Stimulated activated CD4-positive, alpha-beta T cell treated with anti-CD3 and anti-CD28 coated beads, Interleukin-2, amount 100 ng/mL, for 24 hours (primary cell): ENCODE measurements at places on chromosomes 2 and 18.

DNA sequence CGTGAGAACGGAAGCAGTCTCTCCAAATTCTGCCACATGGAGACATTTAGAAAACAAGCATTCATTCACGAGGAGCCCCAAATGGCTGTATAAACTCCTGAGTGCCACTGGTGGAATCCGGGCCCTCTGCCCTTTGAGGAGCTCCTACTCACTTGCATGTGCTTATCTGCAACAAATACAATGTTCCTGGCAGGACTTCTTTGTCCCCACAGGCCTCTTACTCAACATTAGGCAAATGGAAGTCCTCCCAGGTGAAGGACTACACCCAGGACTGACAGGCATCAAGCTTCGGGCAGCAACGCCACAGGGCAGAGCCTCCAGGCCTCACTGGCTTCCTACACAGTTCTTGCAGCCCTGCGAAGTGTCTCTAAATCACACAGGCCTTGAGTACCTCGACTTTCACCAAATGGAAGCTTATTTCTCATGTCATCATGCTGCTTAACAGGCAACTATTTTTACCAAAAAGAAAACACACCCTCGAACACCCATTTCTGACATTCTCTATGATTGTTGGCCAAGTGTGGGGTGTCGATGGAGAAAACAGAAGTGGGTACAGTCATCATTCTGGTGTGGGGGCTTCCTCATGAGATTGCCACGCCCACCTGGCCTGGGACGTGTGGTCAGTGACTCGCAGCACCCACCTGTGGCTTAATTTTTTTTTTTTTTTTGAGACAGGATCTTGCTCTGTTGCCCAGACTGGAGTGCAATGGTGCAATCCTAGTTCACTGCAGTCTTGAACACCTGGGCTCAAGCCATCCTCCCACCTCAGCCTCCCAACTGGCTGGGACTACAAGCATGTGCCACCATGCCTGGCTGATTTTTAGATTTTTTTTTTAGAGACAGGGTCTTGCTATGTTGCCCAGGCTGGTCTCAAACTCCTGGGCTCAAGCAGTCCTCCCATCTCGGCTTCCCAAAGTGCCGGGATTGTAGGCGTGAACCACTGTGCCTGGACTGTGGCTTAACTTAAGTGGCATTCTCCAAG lies 186.8 kb upstream of the GLI2 start:
- no peak for DNase-seq

GRCh38 chr2:209236377-209236776 lies 187.5 kb upstream of the MAP2 start:
- no peak for DNase-seq

GRCh38 chr2:8636721-8637636 lies 44.9 kb upstream of the ID2 start:
- DNase-seq, result no peak

GRCh38 chr2:86050301-86050700 lies 55.4 kb downstream of the POLR1A start:
- DNase-seq, result no peak

DNA sequence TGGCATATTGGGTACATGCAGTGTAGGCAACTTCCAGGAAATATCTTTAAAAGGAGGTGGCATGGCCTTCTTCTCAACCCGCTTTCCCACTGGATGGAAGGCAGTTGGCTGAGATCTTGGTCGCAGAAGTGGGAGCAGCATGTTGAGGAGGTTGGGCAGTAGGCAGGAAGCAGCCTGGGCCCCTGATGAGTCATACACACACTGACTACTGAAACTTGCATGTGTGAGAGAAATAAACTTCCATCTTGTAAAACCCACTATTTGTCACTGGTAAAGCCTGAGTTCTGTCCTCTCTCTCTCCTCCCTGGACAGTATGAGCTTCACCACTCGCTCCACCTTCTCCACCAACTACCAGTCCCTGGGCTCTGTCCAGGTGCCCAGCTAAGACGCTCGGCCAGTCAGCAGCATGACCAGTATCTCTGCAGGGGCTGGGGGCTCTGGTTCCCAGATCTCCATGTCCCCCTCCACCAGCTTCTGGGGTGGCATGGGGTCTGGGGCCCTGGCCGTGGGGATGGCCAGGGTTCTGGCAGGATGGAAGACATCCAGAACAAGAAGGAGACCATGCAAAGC lies 233.8 kb upstream of the SPRED2 start:
- DNase-seq, result no peak
